ENCODE measurements at places on chromosomes 12 and 14. TPM values are rescaled to one million over a fixed set of nuclear protein-coding genes. Genes with fewer than 3 reads are reported as not detected.

The LGR5 gene
- not detected for total RNA-seq

The TESPA1 gene
- total RNA-seq = 93.8 TPM

The HECTD4 gene
- total RNA-seq = 59.3 TPM

The TAS2R42 gene
- total RNA-seq = not detected

The PIWIL1 gene
- not detected for total RNA-seq
